COR-L47 (cell line): ENCODE measurements at places on chromosomes 3 and 15.

DNA sequence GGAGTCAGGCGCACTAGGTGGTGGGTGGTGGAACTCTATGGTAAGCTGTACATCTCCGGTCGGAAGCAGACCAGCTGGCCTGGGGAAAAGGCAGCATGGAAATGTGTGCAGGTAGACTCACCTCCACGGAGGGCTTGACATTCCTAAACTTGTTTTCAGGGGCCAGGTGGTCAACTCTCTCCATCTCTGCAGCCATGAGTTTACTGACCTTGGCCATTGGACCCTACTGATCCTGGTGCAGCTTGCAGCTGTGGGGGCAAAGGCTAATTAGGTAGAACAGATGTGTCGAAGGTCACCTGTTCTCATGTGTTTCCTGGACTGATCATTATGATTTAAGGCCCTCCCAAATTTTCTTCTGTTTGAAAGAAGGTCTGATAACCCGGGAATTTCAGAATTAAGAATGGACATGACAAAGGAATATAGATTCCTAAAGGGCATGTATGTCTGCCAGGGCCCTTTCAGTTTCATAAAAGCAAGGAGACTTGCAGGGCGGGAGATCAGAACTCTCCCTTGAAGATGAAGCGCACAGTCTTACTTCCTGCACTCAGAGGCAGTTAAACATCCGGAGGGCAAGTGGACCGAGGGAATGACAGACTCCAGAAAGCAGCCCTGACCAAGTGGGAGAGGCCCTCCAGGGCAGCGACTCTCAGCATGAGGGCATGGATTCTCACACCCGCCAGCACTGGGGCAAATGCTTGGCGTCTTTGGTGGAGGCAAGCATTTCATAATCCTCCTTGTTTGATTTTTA, 56.1 kb upstream of the CMTM7 start:
- DNase-seq = no peak

GRCh38 chr15:63922261-63922904, 88.6 kb upstream of the HERC1 start:
- DNase-seq = no peak

DNA sequence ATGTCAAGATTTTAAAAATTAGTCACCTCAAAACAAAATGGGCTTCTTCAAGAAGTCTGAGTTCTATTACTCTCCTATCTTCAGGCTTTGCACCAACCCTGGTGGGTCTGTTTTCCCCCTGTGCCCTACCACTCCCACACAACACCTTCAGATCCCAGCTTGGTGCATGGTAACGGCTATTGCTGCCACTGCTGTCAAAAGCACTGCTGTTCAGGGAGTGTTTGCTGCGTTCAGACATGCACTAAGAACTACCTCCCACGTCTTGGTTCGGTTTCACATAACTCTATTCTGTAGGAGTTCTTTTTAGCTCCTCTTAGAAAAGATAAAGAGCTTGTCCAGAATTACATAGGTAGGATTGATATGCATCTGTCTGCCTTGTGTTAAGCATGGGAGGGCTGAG, 799.2 kb downstream of the NR2F2 start:
- no peak for DNase-seq

GRCh38 chr15:72998681-72999466, 53.4 kb upstream of the NEO1 start:
- no peak for DNase-seq

- DNase-seq = peak; percentile 46
Observed at GRCh38 chr3:152835601-152836102, 721 bp downstream of the P2RY1 start.

DNA sequence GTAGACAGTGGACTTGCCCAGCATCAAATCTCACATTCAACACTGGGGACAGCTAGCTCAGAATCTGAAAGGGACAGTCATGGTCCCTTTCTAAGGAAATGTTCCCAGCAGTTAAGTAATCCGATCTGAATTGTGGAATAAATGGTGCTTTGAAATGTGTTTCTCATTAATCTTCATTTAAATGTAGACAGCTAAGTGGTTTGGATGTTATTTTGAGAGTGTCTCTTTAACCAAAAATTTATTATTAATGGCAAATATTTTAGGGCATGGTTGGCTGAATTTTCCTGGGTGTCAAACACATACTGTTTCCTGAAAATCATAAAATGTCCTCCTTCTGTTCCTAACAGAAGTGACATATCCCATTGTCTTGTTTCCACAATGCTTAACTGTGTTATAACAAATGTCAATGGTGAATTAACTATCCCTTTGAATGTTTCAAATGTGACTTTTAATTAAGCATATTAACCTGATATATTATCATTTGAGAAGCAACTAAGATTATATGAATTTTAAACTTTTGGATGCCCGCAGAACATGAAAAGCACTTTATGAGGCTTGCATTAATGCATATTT, 210.8 kb downstream of the CHST2 start:
- DNase-seq = no peak

DNA sequence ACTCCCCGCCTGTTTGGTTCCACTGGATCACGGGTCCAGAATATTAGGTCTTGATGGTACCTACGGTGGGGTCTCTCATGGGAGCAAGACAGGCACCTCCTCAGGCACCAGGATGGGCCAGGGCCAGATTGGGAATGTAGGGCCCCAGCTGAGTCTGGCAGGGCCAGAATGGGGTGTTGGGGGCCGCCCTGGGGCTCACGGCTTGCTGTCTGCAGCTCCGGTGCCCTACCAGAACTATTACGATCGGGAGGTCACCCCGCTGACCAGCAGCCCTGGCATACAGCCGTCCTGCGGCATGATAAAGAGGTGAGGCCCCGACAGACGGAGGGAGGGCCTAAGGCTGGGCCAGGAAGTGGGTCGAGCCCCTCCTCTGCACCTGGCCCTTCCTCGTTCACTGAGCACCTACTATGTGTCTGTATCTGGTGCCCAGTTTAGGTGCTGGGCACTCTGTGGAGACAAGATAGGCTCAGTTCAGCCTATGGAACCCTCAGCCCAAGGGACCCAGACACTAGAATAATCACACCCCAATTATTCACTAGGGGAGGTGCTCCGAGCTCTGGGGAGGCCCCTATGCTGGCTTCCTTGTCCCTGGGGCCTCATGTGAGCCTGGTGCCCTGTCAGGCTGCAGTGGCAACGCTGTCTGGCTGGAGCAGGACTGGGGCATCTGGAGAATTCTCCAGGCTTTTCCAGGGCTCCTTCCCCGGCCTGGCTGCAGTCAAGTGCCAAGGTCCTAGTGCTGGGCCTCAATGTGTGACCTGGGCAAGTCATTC, 37.9 kb downstream of the PSTPIP1 start:
- no peak for DNase-seq

DNA sequence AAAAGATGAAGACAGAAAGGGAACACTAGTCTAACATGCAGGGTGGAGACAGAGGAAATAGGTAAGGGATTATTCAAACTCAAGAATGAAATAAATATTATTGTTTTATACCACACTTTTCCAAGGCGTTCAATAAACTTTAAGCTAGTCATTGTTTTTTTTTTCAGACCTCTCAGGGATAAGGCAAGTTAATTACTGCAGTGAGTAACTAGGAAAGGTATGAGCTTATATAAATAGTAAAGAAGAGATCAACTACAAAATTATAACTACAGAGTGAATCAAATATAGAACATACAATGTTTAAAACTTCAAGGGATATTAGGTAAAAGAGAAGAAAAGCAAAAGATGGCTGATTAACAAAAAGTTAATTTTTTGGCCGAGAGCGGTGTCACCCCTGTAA, 31.5 kb upstream of the XXYLT1 start:
- no peak for DNase-seq

DNA sequence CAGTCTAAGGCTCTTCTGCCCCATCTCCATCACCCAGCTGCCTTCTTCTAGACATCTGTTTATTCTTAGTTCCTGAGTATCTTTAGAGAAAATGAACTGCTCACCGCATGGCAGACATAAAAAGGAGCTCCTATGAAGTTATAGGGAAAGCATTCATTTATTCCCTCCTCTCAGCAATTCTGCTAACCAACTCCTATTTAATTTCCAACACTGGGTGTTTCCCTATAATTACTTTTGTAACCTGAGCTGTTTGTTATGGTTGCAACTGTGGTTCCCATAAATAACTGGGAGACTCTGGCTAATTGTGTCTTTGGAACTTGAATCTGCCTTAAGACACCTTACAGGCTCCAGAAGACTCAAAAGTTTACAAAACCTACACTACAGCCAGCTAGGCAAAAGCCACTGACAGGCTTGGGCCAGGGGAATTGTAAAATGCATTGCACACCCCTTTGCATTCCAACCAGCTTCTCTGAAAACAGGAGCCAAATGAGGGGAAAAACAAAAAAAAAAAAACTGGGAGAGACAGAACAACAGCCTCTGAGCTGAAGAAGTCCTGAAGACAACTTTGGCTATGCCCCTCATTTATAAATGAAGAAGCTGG, 231.5 kb upstream of the FEZF2 start:
- DNase-seq = no peak

DNA sequence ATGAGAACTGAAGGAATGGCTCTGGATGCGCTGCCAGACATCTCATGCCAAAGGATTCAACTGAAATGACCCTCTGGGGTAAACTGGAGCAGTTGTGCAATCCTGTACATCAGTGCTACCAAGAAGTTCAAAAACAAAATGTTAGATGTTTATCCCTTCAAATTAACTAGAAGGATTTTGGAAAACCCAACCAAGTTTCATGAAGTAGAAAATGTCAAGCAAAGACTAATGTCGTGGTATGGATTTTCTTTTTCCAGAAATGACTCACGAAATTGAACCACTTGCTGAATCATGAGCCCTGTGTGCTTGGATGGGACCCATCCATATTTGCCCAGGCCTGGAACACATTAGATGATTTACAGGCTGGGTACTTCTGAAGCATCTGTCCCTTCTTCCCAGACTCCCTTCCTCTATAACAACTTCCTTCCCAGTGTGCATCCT, 101.6 kb downstream of the LRTM1 start:
- no peak for DNase-seq

- peak; percentile 23 for DNase-seq
Observed at GRCh38 chr15:89341316-89342005, 6.8 kb upstream of the POLG start.

DNA sequence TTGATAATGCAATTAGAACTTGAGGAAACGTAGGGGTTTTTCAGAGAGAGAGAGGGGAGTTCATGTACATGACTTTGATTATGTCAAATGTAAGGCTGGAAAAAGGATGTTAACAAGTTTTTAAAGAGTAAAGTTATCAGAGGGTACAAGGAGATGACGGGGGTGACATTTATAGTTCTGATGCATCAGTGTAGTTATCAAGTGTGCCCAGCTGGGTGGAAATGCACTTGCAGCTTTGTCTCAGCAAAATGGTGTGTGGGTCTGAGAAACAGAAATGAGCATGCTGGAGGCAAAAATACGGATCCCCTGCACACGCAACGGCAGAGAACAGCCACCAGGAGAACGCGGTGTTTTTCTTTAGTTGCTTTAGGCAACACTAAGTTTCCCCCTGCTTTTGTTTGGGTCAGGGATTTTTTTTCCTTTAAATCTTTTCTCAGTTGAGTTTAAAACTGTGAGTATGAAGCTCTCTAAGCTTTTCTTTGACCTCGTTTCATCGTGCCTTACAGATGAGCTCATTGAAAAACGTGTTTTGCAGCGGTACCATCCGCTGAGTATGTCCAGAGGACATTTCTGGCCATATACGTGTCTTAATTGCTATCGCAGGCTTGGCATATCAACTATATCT, 205.4 kb downstream of the PDZRN3 start:
- no peak for DNase-seq

DNA sequence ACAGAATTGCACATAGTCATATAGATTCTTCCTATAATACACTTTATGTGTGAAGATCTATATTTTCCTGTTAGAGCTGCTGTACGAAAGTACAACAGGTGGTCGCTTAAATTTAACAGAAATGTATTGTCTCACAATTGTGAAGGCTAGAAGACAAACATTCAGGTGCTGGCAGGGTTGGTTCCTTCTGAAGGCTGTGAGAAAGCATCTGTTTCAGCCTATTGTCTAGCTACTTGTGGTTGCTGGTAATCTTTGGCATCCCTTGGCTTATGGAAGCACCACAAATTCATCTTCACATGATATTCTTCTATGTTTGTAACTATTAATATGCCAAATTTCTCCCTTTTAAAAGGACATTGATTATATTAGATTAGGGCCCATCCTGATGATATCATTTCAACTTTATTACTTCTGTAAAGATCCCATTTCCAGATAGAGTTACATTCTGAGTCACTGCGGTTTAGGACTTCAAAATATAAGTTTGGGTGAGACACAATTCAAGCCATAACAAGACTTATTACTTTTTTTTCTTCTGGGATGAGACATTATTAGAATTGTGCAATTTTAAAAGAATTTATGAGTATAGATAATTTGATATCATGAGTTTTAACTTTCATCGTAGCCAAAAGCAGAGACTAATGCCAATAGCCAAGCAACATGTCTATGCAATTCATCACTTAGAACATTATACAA, 248.1 kb upstream of the BCHE start:
- DNase-seq = no peak

- no peak for DNase-seq
Observed at GRCh38 chr3:51974277-51974962, 444 bp upstream of the ABHD14A start.
